ENCODE measurements at places on chromosomes 4 and X.

DNA sequence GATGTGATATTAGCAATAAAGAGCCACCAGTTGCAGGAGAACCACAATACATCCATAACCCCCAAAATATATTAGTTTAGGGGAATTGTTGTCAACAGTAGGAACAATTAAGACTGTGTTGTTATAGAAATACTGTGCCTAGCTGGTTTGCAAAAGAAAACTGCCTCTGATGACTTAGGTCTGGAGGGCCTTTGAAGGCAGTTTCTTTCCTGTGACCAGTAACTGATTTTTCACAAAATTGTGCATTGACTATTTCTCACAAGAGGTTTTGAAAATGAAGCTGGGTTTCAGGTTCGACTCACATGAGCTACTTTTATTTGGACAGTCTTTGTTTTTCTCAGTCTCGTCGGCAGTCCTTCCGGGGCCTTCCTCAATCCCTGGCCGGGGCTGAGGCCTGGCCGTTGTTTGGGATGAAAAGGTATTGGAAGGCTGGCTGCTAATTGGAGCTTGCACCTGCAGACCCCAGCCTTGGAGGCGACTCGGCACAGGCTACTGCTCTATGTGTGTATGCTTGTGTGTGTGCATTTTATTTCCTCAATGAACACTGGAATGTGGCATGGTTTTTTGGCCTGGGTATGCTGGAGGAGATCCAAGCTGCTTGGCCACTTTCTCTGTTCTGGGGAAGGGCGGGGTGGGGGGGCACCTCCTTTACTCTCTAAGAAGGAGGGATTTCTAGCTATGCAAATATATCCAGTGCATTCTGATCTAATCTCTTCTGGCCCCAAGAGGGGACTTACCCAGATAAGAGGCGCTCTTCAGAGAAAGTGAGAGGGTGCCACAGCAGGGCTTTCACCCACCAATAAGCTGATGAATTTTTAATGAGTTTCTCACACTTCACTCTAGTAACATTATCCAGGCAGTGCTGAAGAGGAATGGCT is 49.5 kb upstream of the LNX1 start:
- peak; percentile 65 for DNase-seq

GRCh38 chr4:125492957-125493356 is 178.2 kb downstream of the FAT4 start:
- no peak for DNase-seq

- DNase-seq: no peak
Observed at GRCh38 chr4:52728691-52729240, 22.5 kb downstream of the ERVMER34-1 start.

DNA sequence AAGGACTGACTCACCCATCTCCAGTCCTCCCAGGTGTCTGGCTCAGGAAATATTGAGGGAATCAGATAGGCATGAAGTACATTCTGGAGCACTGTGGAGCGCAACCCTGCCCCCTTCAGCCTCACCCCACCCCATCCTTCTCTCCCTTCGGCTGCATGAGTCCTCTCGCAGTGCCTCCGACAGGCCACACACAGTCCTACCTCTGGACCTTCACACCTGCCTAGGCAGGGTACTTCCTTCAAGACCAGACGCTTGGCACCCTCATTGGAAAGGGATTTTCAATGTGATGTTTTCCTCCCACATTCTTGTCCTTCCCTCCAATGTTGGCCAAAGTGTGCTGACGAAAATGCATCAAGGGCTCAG is 26.8 kb upstream of the PPP2R2C start:
- DNase-seq: no peak

- no peak for DNase-seq
Observed at GRCh38 chr4:1058997-1059665, 47.7 kb downstream of the FGFRL1 start.
